ENCODE measurements at places on chromosomes 7 and 10. TPM values are rescaled to one million over a fixed set of nuclear protein-coding genes. Genes with fewer than 3 reads are reported as not detected.

GRCh38 chr10:93068411-93069244, 5.1 kb upstream of the CYP26A1 start:
- peak; percentile 68 for DNase-seq

DNA sequence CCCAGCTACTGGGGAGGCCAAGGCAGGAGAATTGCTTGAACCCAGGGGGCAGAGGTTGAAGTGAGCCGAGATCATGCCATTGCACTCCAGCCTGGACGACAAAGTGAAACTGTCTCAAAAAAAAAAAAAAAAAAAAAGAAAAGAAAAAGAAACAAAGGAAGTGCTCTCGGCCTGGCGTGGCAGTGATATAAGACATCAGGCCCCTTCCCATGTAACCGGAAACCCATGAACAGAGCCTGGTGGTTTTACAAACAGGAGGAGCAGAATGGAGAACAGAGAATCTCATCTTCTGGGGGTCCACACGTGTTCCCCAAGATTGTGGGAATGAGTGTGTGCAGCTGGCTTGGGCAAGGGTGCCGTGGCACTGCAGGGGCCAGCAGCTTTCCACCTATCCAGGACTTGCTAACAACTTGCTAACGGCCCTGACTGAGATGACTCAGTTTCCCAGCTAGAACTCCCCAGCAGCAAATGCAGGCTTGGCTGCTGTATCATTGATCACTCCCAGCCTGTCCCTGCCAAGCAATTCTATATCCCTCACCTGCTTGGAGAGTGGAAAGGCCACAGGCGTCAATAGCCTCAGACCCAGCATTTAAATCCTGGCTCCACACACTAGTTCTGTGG, 103.0 kb downstream of the COL26A1 start:
- DNase-seq: no peak

VAX1 gene
- not detected for total RNA-seq

DNA sequence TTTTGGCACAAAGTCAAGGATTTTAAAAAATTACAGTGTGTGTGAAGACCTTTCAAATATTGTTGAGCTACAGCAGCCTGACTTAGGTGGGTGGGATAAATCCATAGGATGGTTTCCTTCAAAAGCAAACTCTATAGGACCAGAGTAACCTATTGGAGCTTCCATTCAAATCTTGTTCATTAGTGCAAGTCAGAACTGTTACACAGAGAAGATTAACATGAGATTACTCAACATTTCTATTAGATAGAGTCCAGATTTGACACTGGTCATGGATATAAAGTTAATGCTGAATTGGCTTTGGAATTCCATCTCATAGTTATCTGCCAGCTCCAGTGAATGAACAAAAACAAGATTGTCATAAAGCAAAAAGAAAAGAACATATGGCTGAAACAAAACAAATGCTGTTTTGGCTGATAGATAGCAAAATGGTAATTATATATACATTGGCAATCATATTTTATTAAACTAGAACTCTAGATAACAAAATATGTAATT, 129.6 kb upstream of the SEMA3A start:
- no peak for DNase-seq

- peak; percentile 52 for DNase-seq
These were observed 100.3 kb upstream of the SVIL start for GRCh38 chr10:29734962-29735627.

PHKG1 gene
- 0.96 TPM for total RNA-seq

GRCh38 chr7:5382281-5382892, 41.2 kb downstream of the TNRC18 start:
- no peak for DNase-seq

GRCh38 chr7:128917122-128917521, 6.6 kb upstream of the KCP start:
- DNase-seq: no peak

ZNF22 gene
- 10.5 TPM for total RNA-seq

DNA sequence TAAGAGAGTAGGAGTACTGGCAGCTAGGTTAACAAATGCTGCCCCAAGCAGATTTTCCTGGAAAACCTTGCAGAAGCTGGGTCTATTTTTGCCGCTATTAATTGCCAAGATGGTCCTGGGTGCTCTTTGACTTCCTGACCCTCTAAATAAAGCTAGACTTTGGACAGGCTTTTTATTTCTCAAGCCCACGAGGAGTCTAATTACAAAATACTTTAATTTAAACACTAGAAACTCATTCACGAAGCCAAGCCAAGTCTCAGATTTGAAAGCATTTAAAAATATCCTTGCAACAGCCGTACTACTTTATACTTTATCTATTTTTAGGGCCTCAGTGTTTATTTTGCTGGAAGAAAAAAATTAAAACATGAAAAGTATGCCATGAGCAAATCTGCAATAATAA, 45.1 kb downstream of the TMEM26 start:
- DNase-seq: no peak

GRCh38 chr7:96237040-96237439, 84.9 kb downstream of the SLC25A13 start:
- DNase-seq: no peak

GPR85 gene
- total RNA-seq: 0.35 TPM

GIMAP4 gene
- not detected for total RNA-seq

DNA sequence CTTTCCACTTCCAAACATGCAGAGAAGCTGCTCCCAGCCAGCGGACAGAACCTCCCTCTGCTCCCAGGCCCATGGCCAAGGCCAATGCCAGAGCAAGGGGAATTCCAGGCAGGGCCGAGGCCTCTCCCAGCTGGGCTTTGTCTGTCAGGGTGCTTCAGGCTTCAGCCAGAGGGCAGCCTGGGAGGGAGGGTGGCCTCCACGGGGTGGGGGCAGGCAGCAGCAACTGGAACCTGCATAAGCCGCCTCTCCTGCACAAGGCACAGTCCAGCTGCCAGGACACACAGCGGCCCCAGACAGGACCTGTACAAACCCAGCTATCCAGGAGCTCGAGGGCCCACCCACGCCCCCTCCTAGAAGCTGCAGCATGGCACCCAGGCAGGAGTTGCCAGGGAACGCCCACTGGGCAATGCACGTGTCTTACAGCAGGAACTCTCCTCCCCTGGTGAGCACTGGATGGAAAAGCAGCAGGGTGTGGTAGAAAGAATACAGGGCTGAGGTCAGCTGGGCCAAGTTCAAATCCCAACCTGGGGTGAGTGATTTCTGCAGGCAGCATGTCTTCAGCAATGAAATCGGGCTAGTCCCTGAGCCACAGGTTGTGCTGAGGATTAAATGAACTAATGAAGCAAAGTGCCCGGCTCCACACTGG, 7.6 kb downstream of the FAM53B start:
- DNase-seq: peak; percentile 65

- no peak for DNase-seq
These were observed 73.3 kb downstream of the MCU start for GRCh38 chr10:72765051-72765745.

DNA sequence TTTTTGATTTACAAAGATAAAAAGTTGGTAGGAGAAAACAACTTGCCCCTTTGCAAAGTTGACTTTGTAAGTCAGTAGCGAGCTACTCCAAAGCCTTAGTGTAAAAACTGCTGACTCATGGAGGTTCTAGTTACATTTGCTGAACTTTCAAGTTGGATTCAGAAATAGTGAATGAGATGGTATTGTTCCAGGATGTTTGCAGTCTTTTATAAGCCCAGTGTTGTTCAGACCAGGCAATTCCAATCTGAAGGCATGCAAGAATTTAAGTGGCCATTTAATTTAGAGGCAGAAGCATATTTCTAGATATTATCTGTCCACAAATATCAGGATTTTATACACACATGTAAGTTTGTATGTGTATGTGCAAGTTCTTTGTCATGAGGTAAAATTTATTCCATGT, 21.6 kb downstream of the TES start:
- no peak for DNase-seq

Data from mammary epithelial cell (primary cell).